Activated CD4-positive, alpha-beta T cell treated with anti-CD3 and anti-CD28 coated beads, Interleukin-2, amount 10 ng/mL, durations not matched to agents 24 days and 14 days (primary cell): ENCODE measurements at places on chromosomes 12 and 14.
A peak's percentile ranks its signal among the peaks of the same experiment; 100 is the strongest.

DNA sequence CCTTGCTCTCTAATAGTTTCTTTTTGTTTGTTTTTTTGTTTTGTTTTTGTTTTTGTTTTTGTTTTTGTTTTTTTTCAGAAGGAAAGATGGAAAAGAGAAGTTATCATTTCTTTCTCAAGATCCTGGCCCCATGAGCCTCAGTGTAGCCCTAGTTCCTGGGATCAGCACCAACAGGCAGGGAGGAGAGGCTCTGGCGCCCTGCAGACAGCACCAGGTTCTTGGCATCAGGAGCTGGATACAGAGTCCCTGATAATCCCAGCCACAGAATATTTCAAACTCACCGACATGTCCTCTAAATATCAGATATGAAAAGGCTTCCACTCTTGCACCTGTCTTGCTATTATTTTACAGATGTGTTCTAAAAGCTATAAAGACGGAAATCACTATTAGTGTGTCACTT is 52.7 kb downstream of the FOXN3 start:
- no peak for DNase-seq

DNA sequence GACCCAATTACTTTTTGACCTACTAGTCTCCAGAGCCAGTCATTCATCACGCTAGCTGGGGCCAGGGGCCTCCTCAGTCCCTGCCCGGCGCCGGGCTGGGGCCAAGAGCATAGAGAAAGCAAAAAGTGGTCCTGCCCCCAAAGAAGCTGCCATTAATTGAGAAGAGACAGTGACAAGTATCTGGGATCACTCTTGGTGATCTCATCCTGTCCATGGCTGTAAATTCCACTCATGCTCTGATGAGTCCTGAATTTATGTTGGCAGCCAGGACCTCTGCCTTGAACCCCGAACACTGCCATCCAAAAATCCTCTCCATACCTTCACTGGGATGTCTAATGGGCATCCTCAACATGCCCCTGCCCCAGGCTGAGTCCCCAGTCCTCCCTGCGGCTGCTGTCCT is 34.4 kb upstream of the DLK1 start:
- DNase-seq: no peak

- DNase-seq: no peak
These were observed 42.9 kb downstream of the BRAP start for GRCh38 chr12:111642681-111643426.

- peak; percentile 82 for DNase-seq
These were observed 1.4 kb downstream of the AKT1 start for GRCh38 chr14:104794099-104794498.
